RPMI8226 (cell line): ENCODE measurements at places on chromosomes 5 and 9.

DNA sequence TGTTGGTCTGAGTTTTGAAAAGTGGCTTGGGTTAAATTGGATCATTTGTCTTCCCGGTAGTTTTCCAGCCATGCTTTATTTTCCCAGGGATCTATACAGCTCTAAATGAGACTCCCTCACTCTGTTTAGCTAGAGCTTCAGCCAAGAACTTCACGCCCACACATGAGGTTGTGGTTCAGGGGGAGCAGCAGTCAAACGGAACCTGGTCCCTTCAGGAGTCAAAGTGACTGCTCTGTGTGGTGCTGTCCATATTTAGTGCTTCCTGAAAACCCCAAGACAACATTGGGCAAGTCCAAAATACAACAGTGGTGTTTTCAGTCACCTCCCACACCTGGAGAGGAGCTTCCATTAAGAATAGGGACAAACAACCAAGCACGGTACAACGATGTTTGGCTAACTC is 90.5 kb downstream of the ANKH start:
- DNase-seq, result no peak

DNA sequence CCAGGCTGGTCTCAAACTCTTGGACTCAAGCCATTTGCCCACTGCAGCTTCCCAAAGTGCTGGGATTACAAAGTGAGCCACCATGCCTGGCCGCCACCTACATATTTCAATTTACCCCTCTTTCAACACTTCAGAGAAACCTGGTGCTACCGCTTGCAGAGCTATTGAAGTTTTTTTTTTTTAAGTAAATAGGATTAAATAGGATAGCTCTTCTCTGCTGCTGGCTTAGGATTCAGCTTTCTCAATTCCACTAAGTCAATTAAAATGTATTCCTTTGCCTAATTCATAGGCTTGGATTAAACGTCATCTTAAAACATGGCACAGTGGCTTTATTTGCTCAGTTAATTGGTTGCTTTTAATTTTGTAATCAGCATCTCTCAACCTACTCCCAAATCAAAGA is 41.0 kb downstream of the KIAA1191 start:
- no peak for DNase-seq

- DNase-seq, result no peak
These were observed 69.3 kb downstream of the CTSL start for GRCh38 chr9:87795178-87795577.

- no peak for DNase-seq
These were observed 8.1 kb downstream of the SLC12A7 start for GRCh38 chr5:1103505-1104326.

DNA sequence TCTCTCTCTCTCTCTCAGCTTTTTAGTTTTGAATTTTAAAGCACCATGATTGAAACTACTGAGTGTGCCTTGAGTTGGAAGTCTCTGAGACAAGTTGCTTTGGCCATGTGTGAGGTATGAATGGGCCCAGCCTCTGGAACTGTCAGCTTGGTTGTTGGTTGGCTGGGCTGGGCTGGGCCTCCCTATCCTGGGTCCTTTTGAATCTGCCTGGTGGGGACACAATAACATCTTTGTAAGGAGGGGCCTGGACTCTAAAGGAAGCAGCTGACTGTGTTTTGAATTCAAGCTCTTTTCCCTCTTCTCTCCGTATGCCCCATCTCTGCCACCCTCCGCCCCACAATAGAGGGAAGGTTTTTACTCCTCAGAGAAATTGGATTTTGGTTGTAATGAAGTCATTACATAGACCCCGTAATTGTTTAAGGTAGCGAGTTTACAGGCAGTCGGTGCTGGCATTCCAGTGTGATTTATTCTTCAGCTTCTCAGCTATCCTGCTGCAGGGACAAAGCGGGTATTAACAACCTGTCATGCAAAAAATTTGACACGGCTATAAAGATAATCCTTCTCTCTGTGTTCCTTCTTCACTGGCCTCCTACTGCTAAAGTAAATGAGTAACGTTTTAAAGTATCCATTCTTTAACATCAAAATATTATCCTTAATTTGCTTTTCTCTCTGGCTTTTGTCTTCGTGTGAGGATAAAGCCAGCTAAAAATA is 105.4 kb downstream of the DAPK1 start:
- no peak for DNase-seq

DNA sequence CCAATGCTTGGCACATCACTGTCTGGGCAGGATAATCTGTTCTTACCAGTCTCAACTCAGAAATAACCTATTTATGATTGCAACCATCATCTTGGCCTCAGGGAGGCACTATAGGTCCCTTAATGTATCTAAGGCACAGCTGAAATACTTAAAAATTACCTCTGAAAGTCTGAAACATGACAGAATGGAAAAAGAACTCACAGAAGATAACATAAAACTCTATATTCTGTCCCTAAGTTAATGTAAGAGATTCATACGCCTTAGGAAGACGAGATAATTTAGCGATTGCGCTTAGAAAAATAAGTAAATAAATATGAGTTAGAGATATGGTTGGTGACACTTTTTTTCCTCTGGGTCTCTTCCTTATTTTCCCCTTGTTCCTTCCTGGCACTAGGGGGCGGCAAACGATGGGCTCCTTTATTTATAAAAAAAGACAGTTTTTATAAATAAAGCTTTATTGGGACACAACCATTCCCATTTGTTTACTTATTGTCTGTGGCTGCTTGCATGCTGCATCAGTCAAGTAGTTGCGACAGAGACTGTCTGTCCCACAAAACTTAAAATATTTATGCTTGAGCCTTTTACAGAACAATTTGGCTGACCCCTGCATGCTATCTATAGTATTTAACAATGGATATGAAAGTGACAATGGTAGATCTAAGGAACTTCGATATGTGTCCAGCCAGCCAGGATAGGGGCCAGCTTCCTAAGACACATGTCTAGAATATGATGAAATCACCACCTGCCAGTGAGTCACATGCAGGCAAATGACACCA is 79.6 kb downstream of the PDE4D start:
- DNase-seq, result peak; percentile 61

DNA sequence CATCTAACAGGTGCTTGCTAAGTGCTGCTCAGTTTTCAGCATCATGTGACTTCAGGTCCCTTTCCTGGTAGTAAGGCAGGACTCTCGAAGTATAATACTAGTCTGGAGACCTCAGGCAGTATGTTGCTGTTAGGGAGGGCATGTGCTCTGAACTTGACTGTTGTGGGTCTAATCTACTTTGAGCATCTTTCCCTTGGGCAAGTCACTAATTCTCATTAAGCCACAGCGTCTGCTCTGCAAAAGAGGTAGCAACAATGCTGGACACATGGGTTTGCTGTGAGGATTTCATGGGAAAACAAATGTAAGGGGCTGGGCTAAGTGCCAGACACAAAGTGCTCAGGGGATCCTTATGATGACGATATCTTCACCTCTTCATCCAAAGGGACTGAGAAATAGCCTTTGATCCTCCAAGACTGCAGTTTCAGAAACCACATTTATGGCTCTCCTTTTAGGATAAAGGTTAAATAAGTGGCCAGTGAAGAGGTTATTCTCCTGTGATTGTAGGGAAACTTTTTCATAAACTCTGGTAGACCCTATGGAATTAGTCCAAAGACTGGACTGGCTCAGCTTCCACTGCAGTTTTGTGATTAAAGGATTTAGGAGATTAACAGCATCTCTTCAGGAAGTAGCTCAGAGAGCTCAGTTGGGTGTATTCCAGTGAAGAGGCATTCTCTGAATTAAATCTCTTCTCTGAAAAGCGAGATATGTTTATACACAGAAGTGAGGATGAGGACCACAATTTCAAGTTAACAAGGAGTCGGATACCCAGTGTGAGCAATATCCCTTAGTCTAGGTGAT is 216.6 kb downstream of the SGCD start:
- DNase-seq, result no peak

GRCh38 chr5:128649192-128649591 is 111.1 kb upstream of the FBN2 start:
- DNase-seq, result no peak

DNA sequence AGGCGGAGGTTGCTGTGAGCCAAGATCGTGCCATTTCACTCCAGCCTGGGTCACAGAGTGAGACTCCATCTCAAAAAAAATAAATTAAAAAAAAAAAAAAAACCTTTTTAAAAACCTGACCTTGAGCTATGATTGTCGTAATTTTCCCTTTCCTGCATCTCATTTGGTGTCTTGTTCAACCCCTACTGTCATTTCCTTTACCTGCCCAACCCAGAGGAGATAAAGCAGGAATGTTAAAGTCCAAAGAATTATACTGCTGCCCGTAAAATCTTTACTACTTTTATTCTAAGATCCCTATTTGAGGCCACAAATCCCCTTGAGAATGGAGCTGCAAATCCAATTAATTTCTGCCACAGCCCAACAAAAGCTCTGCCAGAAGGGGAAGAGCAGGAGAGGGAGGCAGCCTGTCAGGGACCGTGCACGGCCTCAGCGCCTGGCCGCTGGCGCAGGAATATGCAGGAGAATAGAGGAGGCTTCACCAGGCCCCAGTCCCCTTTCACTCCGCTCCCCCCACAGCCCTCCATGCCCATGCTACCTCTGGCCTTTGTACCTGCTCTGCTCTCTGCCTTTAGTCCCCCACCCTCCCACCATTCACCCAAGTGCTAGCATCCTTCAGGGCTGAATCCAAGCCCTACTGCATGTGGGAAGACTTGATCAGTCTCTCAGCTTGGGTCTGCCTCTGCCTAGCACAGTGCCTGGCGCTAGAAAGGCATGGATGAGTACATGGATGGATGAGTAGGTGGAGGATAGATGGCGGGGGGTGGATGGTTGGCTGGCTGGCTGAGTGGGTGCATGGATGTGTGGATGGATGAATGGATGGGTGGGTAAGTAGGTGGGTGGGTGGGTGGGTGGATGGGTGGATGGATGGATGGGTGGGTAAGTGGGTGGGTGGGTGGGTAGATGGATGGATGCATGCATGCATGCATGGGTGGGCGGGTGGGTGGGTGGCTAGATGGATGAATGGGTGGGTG is 99.8 kb upstream of the SARDH start:
- no peak for DNase-seq

GRCh38 chr5:6734781-6735180 is 21.5 kb downstream of the TENT4A start:
- no peak for DNase-seq

DNA sequence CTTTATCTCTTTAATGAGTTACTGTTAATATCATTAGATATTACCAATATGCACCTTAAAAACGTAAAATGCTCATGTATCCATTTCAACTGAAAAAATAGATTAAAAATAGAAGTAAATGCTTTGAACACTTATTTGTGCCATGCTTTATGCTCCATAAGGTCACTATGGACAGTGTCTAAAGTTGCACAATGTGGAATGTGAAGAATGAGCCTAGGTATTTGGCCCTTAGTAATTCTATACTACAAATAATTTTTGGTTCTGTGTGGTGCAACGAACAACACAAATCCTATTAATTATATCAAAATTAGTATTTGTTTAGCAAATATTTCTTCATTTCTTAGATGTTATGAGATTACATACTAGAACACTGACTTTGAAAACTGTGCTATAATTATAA is 469.9 kb upstream of the TUSC1 start:
- no peak for DNase-seq

DNA sequence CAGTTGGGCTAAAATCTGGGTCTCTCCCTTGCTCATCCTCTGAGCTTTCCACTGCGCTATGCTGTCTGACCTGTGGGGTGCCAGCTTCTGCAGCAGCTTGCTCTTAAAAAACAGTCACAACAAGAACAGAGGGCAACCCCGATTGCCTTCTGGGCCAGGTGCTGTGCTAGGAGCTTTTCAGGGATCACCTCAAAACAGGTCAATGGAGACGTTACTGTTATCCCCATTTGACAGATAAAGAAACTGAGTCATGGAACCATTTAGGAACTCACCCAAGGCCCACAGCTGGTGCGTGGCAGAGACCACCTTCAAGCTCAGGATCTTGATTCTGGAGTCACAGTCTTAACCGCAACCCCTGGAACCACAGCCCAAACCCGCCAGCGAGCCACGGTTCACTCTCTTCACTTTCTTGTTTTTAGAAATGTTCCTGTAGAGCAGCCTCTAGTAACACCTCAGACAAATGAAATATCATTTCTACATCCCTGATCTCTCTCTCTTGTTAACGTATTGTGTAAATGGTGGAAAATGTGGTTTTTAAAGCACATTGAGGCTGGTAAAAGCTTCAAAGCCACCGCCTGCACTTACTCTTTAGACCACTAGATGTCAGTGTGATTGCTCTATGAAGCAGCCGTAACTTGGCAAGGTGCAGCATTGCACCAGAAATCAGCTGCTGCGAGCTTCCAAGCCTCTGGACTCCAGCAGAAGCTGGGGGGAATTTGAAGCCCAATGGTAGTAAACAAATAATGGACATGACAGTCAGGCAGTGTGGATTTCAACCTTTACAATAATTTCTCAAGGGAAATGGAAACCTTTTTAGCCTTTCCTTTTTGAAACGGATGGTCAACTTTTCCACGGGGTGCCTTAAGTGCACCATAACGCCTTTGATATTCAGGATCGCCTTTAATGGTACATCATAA is 1.7 kb downstream of the FYB1 start:
- DNase-seq, result peak; percentile 79

DNA sequence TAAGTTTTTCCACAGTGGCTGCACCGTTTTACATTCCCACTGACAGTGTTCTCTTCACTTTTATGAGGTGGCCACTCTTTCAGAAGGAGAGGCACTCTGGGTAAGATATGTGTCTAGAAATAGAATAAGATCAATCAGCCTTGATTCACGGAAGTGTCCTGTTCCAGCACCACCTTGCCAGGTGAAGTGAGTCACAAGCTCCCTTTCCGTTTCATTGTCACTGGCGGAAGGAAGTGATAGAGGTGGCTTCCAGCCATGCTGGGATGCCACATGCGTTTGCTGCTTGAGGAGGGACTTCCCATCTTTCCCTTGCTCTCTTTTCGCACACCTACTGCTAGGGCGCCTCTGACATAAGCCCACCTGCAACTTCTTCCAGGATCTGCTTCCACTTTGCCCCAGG is 217.1 kb downstream of the PIK3R1 start:
- DNase-seq, result no peak

- no peak for DNase-seq
These were observed 589 bp downstream of the CKS2 start for GRCh38 chr9:89311346-89312221.

GRCh38 chr5:14664270-14665100 is at the start of gene OTULIN:
OTULIN (plus strand) TSS chr5:14664718; CDS start chr5:14664826, 108 bp downstream.
- peak; percentile 92 for DNase-seq

DNA sequence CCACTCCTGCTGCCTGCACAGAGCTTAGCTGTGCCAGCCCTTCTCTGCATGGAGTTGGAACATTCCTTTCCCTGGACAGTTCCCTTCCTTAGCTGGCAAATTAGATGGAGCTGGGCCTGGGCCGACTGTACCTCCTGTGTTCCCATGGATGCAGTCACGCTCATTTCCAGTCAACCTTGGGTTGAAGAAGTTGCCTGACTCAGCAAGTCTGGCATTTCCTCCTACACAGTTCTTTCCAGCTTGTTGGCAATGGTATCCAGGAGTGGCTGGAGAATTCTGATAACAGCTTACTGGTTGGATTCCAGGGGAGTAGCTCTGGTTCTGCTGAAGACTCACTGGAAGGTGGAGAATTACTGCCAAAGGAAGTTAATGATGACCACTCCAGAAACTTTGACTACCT is 9.2 kb upstream of the TAF1L start:
- DNase-seq, result no peak

DNA sequence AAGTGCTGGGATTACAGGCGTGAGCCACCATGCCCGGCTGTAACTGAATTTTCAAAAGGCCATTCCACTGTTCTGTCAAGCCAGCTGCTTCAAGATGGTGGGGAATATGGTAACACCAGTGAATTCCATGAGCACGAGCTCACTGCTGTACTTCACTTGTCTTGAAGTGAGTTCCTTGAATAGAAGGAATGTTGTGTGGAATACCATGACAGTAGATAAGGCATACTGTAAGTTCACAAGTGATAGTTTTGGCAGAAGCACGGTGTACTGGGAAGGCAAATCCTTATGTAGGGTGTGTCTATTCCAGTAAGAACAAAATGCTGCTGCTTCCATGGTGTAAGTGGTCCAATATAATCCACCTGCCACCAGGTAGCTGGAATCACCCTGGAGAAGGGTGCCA is 6.6 kb upstream of the PRXL2C start:
- no peak for DNase-seq
